HS-5 (cell line): ENCODE measurements at places on chromosomes 1 and 21.
A peak's percentile ranks its signal among the peaks of the same experiment; 100 is the strongest.

DNA sequence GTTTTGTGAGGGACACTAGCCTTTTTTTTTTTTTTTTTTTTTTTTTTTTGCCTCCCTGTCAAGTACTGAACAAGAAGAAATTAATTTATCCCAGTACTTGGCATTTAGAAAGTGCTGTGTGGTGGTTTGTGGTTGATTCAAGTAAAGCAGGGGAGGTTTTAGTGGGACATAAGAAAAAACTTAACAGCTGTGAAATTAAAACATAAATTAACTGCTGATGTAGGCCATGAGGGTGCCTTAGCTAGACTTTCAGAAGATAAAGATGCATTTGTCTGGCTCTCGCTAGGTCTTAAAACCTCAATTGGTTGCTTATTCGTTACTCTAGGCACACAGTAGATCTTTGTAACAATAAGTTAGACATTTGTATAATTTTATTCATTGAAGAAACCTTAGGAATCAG lies 52.3 kb downstream of the SPATA46 start:
- DNase-seq, result no peak

- DNase-seq, result peak; percentile 78
Observed at GRCh38 chr1:110672001-110672752, 2.6 kb downstream of the KCNA3 start.

DNA sequence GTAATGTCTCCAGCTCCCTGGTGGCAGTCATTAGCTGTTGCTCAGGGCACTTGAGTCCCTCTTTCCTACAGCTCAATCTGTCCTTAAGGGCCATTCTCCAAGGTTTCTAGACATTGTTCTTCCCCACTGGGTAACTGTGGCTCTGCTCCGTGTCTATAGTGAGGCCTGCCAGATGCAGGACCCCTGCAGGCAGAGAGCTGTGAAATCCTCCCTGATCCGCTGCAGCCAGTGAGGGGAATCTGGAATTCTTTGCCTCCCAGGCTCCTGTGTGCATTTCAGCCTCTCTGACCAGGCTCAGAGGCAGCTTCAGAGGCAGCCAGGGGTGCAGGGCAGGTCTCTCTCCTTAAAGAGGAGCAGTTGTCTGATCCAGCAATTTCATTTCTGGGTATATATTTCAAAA lies 14.4 kb upstream of the IGSF21 start:
- DNase-seq, result no peak

DNA sequence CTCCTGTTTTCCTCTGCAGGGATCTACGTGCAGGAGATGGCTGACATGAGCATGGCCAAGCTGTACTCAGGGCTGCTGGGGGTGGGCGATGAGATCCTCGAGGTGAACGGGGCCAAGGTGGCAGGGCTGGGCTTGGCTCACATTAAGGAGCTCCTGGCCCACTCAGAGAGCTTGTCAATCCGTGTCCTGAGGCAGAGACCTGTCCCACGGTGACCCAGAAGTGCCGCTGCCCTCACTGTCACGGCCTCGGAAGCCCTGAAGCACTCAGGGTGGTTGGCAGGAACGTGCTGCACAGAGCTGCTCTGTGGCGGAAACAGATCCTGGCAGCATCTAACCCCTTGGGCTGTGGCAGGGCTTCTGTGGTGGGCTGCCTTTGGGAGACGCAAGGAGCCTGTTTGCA lies 37.6 kb downstream of the KIAA1614 start:
- DNase-seq, result no peak

GRCh38 chr1:24069817-24070216 lies 42.1 kb downstream of the MYOM3 start:
- DNase-seq, result no peak

DNA sequence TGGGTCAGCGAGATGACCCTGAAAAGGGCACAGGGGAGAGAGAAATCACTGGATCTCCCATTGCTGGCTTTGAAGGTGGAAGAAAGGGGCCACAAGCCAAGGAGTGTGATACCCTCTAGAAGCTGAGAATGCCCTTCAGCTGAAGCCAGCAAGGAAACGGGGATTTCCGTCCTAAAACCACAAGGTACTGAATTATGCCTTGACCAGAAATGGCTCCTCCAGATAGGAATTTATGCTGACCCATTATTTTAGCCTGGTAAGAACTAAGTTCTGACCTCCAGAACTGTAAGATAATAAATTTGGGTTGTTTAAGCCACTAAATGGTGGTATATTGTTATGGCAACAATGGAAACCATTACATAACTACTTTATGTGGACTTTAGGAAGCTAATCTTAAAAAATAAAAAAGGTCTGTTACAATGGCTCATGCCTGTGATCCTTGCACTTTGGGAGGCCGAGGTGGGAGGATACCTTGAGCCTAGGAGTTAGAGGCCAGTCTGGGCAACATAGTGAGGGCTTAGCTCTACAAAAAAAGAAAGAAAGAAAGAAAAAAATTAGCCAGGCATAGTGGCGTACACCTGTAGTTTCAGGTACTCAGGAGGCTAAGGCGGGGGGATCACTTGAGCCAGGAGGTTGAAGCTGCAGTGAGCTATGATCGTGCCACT lies 3.6 kb upstream of the H6PD start:
- no peak for DNase-seq

GRCh38 chr1:24929398-24930259 lies 447 bp downstream of the RUNX3 start:
- DNase-seq, result no peak

GRCh38 chr1:160050619-160051018 lies 18.8 kb upstream of the PIGM start:
- no peak for DNase-seq

- DNase-seq, result no peak
Observed at GRCh38 chr1:94550800-94551241, 9.3 kb upstream of the F3 start.

DNA sequence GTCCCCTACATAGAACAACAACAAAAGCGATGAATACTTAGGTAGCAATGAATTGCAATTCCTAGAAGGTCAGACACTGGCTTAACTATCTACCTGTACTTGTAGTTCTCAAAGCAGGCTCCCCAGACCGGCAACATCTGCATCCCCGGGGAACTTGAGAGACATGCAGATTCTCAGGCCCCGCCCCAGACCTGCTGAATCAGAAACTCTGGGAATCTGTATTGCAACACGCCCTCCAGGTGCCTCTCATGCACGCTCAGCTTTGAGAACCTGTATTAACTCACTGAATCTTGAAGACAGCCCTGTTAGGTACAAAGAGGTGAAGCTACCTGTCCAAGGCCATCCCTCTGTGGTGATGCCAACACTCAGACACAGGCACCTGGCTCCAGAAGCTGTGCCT lies 128.1 kb downstream of the KAZN start:
- DNase-seq, result no peak

GRCh38 chr1:23483321-23484252 lies at the start of gene ASAP3:
Gene ASAP3, minus strand, starts transcription at chr1:23484179. Its CDS starts 46 bp downstream, at chr1:23484133.
- DNase-seq, result no peak

DNA sequence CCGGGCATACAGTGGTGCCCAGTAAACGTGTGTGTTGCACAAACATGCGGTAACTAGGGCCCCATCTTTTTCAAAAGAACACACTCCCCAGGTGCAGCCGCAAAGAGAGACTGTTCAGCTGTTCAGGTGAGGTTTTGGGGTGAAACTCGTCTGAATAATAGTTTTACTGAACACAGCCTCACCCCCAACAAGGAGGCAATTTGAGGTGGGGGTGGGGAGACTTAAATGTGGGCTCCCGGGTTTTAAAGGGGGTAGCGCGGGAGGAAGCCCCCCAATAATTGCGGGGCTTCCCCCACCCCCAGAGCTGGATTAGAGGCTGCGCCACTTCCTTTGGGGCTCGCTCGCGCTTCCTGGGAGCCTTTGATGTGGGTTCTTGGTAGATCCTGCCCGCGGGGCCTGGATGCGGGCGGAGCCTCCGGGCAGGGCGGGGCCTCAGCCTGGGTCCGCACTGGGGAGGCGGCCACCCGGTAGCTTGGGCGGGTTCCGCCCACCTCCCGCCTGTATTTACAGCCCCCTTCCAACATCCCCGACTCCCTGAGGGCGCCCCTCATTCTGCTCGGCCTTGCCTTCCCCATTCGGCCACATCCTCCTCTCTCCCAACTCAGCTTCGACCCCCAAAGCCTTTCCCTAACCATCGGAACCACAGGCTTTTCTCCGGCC lies 6.4 kb upstream of the EPHA2 start:
- DNase-seq, result no peak

DNA sequence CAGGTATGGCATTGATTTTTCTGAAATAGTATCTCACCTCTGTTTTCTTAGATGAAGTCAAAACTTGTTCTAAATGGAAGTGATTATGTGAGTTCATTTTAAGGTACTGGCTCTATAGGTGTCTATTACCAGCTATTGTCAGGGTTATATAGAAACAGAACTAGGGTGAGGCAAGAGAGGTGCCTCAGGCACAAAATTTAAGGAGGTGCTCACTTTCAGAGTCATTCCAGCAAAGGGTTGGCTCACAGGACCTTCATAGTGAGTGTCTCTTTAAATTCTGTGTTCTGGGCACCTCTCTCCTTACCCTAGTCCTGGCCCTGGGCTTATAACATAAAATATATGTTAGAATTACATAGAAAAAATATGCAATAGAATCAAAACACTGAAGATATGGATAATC lies 49.3 kb downstream of the KIAA0319L start:
- DNase-seq, result no peak

- peak; percentile 53 for DNase-seq
Observed at GRCh38 chr1:173122958-173123852, 72.5 kb upstream of the TNFSF18 start.

DNA sequence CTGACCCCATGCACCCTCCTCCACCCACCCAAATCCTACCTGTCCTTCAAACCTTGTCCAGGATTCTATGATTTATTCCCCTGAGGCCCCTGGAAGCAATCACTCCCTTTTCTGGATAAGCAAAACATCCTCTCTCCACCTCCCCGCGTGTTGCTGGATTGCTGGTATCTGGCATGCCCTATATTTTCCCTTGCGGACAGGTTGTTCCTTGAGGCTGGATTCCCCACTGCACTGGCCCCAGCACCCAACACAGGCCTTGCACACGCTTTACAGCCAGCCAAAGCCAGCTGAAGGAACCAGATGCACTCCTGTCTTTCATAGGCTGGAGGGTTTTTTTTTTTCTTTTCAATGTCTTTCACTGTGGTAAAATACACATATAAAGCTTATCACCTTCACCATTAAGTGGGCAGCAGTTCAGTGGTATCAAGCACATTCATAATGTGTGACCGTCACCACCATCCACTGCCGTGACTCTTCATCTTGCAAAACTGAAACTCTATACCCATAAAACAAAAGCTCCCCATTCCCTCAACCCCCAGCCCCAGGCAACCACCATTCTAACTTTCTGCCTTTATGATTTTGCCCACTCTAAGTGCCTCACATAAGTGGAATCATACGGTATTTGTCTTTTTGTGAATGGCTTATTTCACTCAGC lies 50.9 kb downstream of the TOR1AIP2 start:
- DNase-seq, result no peak

GRCh38 chr1:97730271-97730670 lies 190.6 kb downstream of the DPYD start:
- DNase-seq, result no peak

GRCh38 chr1:218823291-218823900 lies 350.3 kb upstream of the LYPLAL1 start:
- peak; percentile 58 for DNase-seq

GRCh38 chr1:41615316-41615715 lies 130.8 kb upstream of the EDN2 start:
- DNase-seq, result no peak

- DNase-seq, result no peak
Observed at GRCh38 chr1:112982853-112983536, 27.0 kb upstream of the SLC16A1 start.

GRCh38 chr1:194067772-194068171 lies 881.4 kb upstream of the B3GALT2 start:
- no peak for DNase-seq

- no peak for DNase-seq
Observed at GRCh38 chr21:38173276-38174035, 83.3 kb upstream of the KCNJ15 start.

- peak; percentile 58 for DNase-seq
Observed at GRCh38 chr21:25638660-25639550, at the start of gene JAM2. Gene JAM2, plus strand, starts transcription at chr21:25639258. Its CDS starts 564 bp downstream, at chr21:25639822.

- DNase-seq, result no peak
Observed at GRCh38 chr1:30034627-30035521, 688.5 kb downstream of the MATN1 start.

GRCh38 chr1:153610811-153611301 lies 2.1 kb downstream of the S100A16 start:
- DNase-seq, result no peak

DNA sequence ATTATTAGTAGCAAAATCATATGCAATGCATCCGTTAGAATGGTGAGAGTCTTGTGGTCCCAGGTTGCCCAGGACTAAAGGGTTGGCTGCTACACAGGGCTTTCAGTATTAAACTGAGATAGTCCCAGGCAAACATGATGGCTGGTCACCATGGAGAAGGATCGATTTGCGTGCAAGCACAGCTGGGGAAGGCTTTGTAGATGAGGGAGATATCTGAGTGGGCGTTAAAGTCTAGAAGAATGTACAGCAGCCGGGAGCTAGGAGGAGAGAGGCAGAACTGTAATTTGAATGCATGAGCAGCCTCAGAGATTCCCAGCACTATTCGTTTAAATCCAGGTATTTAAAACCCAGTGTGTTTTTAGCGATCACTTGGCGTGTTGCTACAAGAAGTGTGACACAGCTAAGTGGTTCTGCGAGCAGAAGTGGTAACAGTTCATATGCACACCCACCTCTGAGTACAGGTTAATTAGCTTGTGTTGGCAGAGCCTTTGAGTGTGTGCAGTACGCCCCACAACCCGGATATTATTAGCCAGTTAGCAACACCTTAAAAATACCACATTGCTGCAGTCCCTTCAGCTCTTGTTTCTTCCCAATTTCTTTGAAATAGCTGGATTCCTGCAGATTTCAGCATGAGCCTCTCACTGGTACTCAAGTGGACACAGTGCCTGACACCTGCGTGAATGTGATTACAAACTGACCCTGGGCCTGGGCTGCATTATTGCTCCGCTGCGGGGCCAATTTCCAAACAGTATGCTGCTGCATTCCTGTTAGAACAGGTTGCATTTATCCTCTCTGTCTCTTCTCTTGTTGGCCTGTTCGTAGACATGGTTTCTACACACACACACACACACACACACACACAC lies 67.2 kb upstream of the SCAF4 start:
- no peak for DNase-seq

DNA sequence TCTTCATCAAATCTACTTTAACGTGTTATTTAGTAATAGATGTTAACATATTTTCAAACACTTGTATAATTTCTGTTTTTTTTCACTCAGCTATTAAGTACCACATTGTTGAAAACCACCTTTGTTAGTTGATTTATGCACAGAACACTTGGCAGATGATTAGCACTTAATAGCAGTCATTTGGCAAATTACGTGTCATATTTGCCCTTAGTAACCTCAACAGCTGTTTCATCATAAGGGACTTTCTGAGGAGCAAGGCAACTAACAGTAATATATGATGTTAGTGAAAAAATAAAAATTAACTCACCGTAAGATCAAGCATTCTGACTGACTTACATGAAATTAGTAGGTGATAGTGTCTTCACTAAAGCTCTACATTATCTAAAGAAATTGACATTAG lies 186.4 kb downstream of the HMCN1 start:
- no peak for DNase-seq

GRCh38 chr1:59422921-59423575 lies 126.2 kb downstream of the FGGY start:
- no peak for DNase-seq

- no peak for DNase-seq
Observed at GRCh38 chr1:70140894-70141293, 64.5 kb downstream of the LRRC40 start.
